ENCODE measurements at places on chromosomes 3 and 15. TPM values are rescaled to one million over a fixed set of nuclear protein-coding genes. Genes with fewer than 3 reads are reported as not detected.
A peak's percentile ranks its signal among the peaks of the same experiment; 100 is the strongest.

GRCh38 chr3:52494445-52494844 lies 693 bp upstream of the STAB1 start:
- DNase-seq, result no peak

DNA sequence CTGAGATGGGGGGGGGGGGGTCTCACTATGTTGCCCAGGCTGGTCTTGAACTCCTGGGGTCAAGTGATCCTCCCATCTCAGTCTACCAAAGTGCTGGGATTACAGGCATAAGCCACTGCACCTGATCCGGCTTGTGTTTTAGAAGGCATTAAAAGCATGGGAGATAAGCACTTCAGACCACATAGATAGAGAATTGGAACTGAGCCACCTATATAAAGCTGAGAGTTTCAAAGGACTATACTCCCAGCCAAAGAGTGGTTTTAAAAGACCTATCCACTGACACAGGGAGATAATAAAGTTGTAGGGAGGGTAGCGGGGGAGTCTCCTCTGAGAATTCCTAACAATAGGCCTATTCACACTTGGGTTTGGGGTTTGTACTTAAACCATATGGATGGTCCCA lies 34.8 kb downstream of the DENND4A start:
- DNase-seq, result no peak

DNA sequence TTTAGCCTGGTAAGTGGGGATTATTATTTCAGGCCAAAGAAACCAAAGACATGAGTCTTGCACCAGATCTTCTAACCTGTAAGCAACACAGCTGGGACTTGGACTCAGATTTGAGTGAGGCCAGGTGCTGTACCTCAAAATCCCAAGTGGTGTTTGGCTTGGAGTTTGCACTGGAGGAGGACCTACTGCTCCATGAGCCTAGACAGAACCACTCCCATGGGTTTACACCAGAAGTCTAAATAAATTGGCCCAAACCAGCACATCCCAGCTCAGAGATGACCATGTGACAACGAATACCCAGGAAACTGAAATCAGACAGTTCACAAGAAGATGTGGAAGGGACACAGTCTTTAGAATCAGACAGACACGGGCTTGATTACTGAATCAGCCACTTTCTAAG lies 47.5 kb downstream of the MINAR1 start:
- no peak for DNase-seq

Gene PPM1L
- total RNA-seq, result 2.7 TPM

- no peak for DNase-seq
Observed at GRCh38 chr3:183226333-183226890, 26.6 kb upstream of the B3GNT5 start.

DNA sequence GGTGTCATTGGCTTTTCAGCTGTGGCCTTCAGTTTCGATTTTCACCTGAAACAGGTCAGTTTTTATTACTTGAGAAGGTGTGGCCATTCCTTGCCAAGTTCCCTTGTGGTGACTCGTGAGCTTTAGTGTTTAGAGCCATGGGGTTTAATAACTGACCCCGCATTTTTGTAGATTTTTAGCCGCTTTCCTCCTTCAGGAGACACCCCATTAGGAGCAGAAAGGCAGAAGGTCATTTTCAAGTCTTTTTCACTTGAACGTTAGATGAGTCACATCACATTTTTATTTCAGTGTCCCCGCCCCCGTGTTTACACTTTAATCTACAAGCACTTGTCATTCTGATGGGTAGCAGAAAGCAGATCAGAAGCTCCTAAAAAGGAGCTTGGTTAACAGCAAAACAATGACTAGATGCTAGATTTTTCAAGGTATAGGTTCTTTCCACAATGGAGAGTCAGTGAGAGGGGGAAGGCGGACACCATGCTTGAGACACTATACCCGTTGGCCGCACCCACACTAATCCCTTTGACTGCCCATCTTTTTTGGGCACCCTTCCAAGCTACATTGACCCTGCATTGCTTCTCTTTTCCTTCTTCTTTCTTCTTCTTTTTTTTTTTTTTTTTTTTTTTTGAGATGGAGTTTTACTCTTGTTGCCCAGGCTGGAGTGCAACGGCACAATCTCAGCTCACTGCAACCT lies 132.7 kb downstream of the GHSR start:
- no peak for DNase-seq

Gene BLM
- 64.3 TPM for total RNA-seq

DNA sequence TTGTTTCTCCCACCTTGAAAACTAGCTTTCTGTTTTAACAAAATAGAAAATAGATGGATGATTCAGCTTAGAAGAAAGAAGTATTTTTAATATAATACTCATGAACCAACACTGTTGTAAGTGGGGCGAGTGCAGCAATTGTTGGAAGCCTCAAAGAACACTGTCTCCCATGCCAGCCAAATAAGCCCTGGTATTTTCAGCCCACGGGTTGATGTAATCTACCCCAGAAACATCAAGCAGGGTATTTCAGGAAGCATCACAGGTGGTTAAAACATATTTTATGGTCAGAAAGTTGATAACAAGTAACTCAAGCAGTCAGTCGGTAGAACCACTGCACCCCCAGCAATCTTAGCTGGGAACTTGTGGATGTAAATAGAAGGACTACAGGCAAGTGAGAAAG lies 115.9 kb downstream of the SV2B start:
- DNase-seq, result no peak

DNA sequence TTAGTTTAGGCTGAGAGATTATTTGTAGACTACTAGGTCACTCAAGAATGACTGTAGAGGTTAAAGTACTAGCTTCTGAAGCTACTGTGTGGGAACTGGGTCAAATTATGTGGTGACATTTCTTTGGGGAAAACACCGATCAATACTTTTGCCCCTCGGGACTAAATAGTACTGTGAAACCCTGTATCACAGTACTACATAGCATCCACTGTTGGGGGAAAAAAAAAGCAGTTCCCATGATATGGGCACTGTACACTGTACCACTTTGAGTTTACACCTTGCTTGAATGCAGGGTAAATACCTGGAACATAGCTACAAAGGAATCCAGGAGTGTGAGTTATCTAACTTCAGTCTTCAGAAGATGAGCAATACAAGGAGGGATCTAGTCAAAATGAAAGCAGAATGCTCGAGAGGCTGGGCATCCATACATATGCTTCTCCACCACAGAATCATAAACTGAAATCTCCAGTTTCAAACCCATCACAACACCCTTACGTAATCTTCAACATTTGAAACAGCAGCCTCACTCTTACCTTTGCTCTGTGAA lies 311.4 kb downstream of the UNC13C start:
- DNase-seq, result no peak

DNA sequence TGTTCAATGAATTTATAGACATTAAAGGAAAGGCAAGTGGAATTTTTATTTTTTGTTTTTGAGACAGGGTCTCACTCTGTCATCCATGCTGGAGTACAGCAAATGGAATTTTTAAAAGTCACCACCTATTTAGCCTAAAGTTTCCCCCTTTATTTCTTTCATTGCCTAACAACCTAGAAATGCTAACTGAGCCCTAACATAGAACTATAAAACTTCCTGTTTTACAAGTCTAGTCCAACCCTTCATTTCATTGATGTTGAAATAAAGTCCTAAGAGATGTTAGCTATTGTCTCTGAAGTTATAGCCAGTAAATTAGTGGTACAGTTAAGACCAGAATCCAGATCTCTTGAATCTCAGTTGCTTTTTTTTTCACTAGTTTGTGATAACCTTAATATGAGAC lies 39.0 kb downstream of the MAPK6 start:
- DNase-seq, result no peak

GRCh38 chr3:128490915-128491690 lies 1.9 kb downstream of the GATA2 start:
- no peak for DNase-seq

Gene THUMPD3
- total RNA-seq, result 62.4 TPM

Gene DNAJC19
- 60.8 TPM for total RNA-seq

- no peak for DNase-seq
Observed at GRCh38 chr3:194298331-194299227, 52.5 kb downstream of the CPN2 start.

- DNase-seq, result no peak
Observed at GRCh38 chr15:47258521-47258920, 458.8 kb upstream of the SEMA6D start.

- peak; percentile 96 for DNase-seq
Observed at GRCh38 chr3:52455283-52456168, at the start of gene NISCH. TSS of gene NISCH (plus strand) at chr3:52455604. CDS start at chr3:52455642, 38 bp downstream.

GRCh38 chr3:110391640-110392395 lies 679.8 kb upstream of the NECTIN3 start:
- DNase-seq, result no peak

GRCh38 chr3:82078246-82078645 lies 316.8 kb upstream of the GBE1 start:
- DNase-seq, result no peak

Gene CCR2
- 21.0 TPM for total RNA-seq

Gene ZKSCAN7
- total RNA-seq, result 0.73 TPM

- DNase-seq, result no peak
Observed at GRCh38 chr3:27271890-27272289, 97.3 kb downstream of the NEK10 start.

Gene LMAN1L
- 0.93 TPM for total RNA-seq

Gene KATNBL1
- total RNA-seq, result 37.6 TPM

DNA sequence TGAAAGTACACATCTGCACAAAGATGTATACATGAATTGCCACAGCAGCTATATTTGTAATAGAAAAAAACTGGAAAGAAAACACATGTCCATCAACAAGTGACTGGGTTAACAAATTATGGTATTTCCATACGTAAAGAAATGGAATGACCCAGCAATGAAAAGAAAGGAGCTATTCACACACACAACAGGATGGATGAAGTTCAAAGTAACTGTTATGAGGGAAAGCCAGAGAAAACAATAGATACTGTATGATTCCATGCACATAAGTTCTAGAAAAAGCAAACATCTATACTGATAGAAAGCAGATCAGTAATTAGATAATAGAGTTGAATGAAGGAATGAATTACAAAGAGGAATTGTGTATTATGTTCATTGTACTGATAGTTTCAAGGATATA lies 152.0 kb downstream of the SCAPER start:
- DNase-seq, result no peak

Gene GPR171
- total RNA-seq, result 191 TPM

- DNase-seq, result no peak
Observed at GRCh38 chr15:38029736-38030135, 95.3 kb downstream of the TMCO5A start.

- no peak for DNase-seq
Observed at GRCh38 chr15:98282656-98283332, 322.3 kb downstream of the ARRDC4 start.

Gene SUCNR1
- not detected for total RNA-seq

- no peak for DNase-seq
Observed at GRCh38 chr3:6578526-6578925, 282.4 kb upstream of the GRM7 start.

Gene PEX5L
- total RNA-seq, result 0.67 TPM

DNA sequence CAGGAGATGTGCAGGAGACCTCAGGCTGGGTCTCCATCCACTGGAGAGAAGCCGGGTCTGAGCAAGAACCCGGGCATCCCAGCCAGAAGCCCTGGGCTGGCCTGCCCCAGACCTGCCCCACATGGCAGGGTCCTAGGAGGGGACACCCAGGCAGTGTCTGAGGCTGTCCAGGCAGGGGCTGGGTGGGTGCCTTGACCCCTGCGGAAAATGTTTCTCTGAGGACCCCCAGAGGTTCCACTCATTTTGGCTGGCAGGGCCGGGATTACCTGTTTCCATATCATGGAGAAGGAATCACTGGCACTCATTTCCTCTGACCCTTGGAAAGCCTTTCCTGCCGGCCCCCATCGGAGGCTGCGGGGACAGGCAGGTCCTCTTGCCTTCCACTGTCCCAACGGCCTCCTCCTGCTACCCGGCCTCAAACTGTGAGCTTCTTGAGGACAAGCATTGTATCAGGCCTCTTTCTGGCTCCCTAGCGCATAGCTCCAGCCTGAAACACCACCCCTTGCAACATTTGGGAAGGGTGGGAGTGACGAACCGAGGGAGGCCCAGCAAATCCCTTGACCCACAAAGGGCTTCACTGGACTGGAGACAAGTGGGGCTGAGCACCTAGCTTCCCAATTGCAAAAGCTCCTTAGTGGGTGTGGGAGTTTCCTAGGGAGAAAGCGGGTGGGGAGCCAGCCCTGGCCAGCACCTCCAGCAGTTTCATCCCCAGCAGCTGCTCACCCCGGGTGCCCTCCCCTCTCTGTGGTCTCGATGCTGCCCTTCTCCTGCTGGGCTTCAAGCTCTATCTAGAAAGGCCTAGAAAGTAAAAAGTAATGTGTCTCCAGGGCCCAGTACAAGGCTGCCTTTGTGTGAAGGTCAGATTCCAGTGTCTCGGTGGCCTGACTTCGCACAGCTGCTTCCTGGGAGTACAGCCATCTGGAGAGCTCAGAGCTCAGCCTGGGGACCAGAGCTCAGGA lies 29.7 kb downstream of the ACSBG1 start:
- DNase-seq, result no peak

DNA sequence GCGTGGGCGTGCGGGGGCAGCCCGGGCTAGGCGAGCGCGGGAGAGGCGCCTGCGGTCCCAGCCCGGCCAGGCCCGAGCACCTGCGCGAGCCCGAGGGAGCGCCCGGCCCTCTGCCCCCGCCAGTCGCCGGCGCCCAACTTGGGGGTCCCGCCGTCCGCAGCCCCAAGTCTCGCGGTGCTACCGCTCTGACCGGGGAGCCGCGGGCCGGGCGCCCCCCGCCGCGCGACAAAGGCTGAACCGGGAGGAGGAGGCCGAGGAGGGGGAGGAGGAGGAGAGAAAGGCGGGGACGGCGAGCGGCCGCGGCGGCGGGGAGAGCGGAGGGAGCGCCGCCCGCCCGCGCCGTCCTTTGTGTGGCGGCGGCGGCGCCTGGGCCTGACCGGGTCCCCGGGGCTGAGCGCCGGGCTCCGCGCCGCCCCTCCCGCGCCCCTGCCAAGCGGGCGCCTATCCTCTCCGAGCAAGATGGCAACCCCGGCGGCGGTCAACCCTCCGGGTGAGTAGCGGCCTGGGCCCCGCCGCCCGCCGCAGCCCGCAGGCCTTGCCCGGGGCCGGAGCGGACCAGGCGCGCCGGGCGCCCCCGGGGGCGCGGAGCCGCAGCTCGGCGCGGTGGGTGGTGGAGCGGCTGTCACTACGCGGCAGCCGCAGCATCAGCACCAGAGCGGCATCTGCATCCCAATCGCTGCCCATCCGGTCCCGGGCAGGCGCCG lies at the start of gene ARNT2:
Gene ARNT2 (plus strand): TSS at position 326 of the 704 bp plus-strand sequence. CDS start 134 bp downstream, at position 460.
- DNase-seq, result no peak

- no peak for DNase-seq
Observed at GRCh38 chr3:176848431-176849214, 348.7 kb downstream of the TBL1XR1 start.

GRCh38 chr15:90845201-90845949 lies 23.0 kb upstream of the FURIN start:
- peak; percentile 68 for DNase-seq

- DNase-seq, result peak; percentile 60
Observed at GRCh38 chr15:99014803-99015697, 7.5 kb upstream of the PGPEP1L start.

GRCh38 chr3:15636028-15636709 lies 34.6 kb downstream of the BTD start:
- peak; percentile 30 for DNase-seq

GRCh38 chr3:138569090-138569489 lies 25.0 kb downstream of the CEP70 start:
- no peak for DNase-seq

- no peak for DNase-seq
Observed at GRCh38 chr3:4637265-4637664, 144.1 kb downstream of the ITPR1 start.

Data from activated T-helper 1 cell treated with anti-CD3 and anti-CD28 coated beads, Interleukin-12 subunit alpha, Interleukin-12 subunit beta, Interleukin-2, Interleukin-4 antibody, amounts not matched to agents 30 ng/mL and 10 ng/mL and 1 ng/mL, durations not matched to agents 14 hours and 24 hours and 36 hours (primary cell).